CD4-positive, alpha-beta T cell (primary cell): ENCODE measurements at places on chromosomes 4 and X.

DNA sequence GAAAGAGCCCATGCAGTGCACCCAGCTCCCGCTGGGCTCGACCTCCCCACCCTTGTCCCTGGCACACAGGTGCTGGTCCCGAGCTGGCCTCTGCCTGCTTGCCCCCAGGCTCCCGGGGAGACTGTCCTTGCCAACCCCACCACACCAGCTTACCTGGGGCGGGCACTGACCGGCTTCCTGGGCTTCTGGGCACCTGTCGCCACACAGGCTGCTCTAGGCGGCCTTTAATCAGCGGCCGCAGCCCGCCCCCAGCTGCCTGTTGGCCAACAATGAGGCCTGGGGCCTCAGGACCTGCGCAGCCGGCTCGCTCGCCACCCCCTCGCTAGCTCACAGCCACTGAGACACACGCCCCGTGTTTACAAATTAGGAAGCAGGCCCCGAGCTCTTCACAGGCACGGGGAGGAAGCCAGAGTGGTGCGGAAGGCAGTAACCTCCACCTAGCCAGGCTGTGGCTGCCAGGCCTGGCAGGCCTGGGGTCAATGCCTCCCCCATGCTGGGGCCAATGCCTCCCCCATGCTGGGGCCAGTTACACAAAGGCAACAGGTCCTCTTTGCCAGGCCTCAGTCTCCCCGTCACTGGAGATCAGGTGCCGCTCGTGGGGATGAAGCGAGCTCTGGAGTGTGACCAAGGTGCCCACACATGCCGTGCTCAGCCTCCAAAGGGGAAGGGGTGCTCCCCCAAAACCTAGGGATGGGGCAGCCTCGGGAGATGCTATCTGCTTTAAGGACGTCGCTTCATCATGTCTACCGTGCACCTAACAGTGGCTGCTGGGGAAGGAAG is at the start of gene TREX2:
TSS of gene TREX2 (minus strand) at position 201 of the 780 bp plus-strand sequence. CDS start 626 bp downstream, outside the sequence.
- DNase-seq, result no peak

DNA sequence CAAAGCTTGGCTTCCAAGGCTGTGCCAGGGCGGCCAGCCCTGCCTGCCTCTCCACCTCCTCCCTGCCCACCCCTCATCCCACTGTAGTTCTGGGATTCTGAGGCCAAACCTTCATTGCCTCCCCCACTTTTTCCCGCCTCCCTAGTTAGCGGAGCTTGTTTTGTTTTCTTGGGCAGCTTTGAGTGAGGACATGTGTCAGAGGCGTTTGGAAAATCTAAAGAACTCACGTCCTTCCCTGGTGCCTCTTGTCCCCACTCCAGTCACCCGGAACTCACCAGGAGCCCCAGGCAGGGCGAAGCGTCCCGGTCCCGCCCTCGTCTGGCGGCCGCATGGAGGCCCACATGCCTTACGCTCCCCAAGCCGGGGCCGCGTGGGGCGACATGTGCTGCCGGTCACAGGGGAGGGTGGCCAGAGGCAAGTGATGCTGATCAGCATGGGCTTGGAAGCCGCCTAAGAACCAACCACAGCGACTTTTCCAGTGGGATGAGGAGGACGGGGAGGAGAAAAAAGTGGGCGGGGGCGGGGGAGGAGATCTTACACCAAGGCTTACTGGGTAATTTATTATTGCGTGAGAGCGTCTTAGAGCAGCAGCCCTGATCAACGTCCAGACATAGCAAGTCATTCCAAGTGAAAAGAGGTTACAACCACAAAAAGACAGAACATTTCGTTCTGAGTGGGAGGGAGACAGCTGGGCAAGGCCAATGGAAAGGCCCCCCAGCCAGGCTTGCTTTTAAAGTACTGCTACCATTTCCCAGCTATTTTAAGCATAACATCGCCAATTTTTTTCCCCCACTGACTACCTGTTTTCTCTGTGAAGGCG is 48.5 kb downstream of the PRPS1 start:
- peak; percentile 28 for DNase-seq

GRCh38 chrX:56279863-56280262 is 47.7 kb downstream of the KLF8 start:
- DNase-seq, result no peak

DNA sequence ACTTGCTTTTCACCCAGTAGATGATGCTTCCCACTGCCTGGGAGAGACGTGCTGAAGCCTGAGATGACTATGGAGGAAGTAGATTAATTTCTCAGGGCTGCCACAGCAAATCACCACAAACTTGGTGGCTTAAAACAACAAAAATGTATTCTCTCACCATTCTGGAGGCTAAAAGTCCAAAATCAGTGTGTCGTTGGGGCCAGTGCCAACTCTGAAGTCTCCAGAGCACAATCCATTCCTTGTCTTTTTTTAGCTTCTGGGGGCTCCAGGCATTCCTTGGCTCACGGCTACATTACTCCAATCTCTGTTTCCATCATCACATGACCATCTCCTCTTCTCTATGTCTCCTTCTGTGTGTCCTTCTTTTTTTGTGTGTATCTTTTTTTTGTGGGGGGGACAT is 105.8 kb upstream of the C1QTNF7 start:
- no peak for DNase-seq

GRCh38 chrX:118356154-118356701 is 10.3 kb downstream of the WDR44 start:
- no peak for DNase-seq

GRCh38 chrX:20140420-20140819 is 1.2 kb downstream of the EIF1AX start:
- no peak for DNase-seq

GRCh38 chrX:107826238-107827029 is 768 bp downstream of the MID2 start:
- peak; percentile 68 for DNase-seq

- DNase-seq, result no peak
These were observed 14.9 kb downstream of the FAM9C start for GRCh38 chrX:13029637-13029886.

DNA sequence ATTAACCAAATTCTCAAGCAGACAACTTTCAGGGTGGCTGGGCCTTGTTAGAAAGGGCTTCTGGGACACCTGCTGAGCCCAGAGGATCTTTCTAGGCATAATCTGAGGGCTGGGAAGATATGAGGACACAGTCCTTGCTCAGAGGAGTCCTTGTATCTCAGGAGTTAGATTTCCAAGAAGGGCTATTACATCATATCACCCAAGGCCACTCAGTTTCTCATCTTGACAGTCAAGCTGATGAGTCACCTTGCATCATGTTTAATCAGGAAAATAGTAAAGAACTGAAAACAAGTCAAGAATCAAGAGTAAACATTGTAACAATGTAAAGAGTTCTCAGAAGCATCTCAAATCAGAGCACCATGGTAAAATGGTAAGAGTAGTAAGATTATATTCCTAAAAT is 4.0 kb downstream of the PCYT1B start:
- DNase-seq, result no peak

DNA sequence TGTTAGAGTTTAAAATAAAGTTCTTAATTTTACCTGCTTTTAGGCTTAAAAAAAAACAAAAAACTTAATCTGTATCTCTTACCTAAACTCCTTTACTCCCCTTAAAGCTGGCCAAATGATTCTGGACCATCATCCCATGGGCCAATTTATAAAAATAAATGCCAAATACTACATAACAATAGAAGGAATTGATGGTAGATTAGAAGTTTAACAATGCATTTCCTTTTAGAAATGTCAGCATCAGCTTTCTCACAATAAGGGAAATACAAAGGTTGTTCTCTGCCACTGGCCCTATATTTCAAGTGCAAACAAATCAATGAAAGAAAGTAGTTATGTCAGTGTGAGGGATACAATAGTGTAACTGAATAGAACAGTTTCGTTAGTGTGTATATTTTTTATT is 5.7 kb upstream of the RAPGEF2 start:
- DNase-seq, result no peak

GRCh38 chr4:83910693-83911092 is 374.8 kb downstream of the GPAT3 start:
- no peak for DNase-seq

GRCh38 chrX:9326369-9326768 is 138.5 kb upstream of the TBL1X start:
- no peak for DNase-seq

GRCh38 chr4:7933651-7934510 is 5.8 kb downstream of the AFAP1 start:
- no peak for DNase-seq

DNA sequence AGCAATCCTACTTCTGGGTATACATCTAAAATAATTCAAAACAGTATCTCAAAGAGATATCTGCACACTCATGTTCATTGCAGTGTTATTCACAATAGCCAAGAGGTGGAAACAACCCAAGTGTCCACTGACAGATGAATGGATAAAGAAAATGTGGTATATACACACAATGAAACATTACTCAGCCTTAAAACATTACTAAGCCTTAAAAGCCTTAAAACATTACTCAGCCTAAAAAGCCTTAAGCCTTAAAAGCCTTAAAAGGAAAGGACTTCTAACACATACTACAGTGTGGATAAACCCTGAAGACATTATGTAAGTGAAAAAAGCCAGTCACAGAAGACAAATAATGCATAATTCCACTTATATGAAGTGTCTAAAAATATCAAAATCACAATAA is 40.3 kb upstream of the TFDP3 start:
- no peak for DNase-seq

GRCh38 chr4:100189820-100190642 is at the start of gene DDIT4L:
TSS of gene DDIT4L (minus strand) at chr4:100190468. CDS start at chr4:100189983, 485 bp downstream.
- DNase-seq, result no peak

- no peak for DNase-seq
These were observed 82.0 kb downstream of the ANXA10 start for GRCh38 chr4:168174308-168174707.

DNA sequence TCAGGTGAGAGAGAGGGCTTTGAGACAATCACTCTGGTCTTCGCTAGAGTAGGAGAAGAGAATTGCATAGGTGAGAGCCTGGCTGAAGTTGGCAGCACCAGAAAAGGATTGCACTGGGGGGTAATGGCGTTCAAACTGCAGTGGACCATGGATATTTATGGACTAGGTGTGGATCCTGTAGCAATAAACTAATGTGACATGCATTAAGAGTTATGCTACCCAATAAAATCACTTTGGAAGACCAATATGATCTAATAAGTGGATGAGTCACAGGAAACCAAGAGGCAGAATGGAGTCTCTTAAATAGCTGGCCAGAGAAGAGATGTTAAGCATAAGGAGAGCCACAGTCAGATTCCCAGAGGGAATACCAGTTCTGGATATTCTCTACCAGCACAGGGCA is 259.8 kb downstream of the FBXO8 start:
- DNase-seq, result no peak

DNA sequence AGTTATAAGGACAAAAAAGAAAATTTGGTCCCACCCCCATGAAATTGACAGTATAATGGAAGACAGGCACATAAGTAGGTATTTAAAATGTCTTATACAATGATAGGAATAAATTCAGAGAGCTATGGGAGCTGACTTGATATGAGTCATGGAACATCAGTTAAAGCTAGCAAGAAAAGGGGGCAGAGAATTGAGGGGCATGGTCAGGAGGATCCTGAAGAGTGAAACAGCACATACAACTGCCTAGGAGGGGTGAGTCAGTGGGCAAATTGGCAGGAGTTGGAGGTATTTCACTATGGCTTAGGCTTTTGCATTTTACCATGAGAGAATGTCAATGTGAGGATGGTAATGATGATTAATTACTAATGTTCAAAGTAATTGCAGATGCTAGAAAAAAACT is 95.4 kb upstream of the BANK1 start:
- no peak for DNase-seq

- DNase-seq, result no peak
These were observed 43.5 kb upstream of the LAMP2 start for GRCh38 chrX:120512627-120513026.

DNA sequence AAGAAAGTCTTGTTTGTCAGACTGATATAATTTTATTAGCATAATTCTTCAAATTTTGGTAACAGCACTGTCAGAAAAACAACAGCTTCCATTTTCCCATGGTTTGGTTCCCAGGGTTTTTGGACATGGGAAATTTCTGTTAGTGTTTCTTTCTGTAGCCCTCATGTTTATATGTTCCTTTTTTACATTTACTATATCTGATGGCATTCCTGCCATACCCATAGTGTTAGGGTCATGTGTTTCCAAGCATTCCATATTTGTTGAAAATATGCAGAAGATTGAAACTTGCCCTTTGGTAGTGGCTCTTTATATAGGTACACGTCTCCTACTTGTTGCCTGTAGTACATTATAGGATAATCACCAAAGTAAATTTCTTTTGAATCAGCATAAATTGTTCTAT is 65.8 kb downstream of the PDLIM5 start:
- no peak for DNase-seq

- no peak for DNase-seq
These were observed 1.0 kb upstream of the STARD8 start for GRCh38 chrX:68646421-68646820.

DNA sequence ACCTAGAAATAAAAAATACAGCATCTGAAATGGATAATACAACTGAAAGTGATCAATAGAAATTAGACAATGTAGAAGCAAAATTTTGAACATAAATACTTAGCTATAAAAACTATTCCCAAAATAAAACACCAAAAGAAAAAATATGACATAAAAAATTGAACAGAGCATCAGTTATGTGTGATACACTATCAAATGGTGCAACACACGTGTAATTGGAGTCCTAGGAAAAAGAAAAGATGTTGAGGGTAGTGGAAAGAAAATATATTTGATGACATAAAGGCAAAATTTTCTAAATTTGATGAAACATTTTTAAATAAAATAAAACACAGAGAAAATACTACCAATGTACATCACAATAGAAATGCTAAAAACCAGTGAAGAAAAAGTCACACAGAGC is 63.1 kb downstream of the NPY2R start:
- DNase-seq, result no peak

DNA sequence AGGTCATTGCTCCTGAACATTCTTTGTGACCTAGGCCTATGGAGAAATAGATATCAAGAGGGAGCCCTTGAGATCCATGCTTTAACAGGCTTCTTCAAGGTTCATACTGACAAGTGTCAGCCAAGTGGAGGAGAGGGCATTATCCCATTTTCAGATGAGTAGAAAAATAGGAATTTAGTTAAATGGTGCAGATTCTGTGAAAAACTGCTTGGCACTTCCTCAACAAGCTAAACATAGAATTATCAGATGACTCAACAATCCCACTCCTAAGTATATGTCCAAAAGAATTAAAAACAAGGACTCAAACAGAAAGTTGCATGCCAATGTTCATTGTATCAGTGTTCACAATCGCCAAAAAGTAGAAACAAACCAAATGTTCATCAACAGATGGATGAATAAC is 43.8 kb upstream of the KCNIP4 start:
- no peak for DNase-seq

DNA sequence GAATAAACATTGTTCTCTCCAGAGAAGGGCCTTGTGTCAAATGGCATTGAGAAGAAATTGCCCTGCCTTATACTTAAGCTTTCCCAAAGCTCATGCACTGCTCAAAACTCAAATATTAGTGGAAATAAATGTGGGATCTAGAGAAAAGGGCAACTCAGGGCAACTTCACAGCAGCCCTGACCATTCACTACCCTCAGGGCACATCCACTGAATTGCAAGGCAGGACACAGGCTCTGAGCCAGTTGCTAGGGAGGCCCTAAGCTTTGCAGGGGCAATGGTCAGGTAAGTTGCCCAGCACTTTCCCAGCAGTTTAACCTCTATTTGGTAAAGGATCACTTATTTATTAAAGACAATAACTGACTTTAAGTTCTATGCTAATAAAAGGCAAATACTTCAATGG is 255.3 kb upstream of the TEX13A start:
- DNase-seq, result no peak
